ENCODE measurements at places on chromosomes 6 and 20.

DNA sequence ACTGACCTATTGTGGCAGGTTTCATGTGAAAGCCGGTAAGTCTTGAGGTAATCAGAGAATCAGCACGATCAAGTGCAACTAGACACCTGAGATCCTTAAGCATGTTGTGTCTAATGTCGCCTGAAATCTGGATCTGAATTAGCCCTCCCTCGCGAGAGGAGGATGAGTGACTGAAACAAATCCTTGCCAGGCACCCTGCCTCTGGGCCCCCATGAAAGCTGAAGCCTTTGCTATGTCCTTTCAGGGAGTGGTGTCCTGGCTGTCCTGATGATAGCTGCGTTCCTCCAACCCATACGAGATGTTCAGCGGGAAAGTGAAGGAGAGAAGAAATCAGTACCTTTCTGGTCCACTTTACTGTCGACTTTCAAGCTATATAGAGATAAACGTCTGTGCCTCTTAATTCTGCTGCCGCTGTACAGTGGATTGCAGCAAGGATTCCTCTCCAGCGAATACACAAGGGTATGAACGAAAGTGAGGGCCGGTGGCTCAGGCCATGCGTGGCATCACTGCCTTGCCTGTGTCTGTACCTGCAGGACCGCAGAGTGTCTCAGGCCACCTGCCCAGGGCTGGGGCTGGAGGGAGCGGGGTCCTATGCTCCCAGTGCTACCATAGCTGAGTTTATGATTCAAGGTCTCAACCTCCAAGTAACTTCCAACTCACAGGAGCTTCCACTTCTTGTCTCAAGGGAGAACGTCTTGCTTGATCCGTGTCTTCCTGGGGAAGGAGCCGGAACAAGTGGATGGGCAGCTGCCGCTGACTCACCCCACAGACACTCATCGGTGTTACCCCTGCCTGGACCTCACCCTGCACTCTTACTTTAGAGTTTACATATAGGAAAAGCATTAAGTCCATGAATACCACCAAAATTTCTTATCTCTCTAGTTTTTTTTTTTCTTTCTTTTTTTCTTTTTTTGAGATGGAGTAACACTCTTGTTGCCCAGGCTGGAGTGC, 12.8 kb downstream of the UNC93A start:
- DNase-seq, result no peak

- DNase-seq, result no peak
These were observed 131.6 kb downstream of the DST start for GRCh38 chr6:56510984-56511531.

DNA sequence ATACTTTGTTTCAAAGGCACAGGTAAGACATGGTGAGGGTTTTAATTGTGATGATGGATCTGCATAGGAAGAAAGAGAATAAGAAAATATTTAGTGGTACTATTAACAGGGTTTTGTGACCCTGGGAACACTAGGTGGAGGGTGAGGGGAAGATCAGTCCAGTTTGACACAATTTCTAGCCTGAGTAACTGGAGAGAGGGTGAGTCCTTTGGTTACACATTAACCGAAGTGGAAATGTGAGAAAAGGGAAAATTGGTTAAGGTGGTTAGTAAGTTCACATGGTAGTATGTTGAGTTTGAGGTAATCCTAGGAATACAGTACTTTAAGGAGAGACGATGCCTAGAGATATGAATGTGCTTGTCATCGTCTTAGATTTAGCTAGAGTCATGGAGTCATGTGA, 54.8 kb upstream of the POU3F2 start:
- no peak for DNase-seq

DNA sequence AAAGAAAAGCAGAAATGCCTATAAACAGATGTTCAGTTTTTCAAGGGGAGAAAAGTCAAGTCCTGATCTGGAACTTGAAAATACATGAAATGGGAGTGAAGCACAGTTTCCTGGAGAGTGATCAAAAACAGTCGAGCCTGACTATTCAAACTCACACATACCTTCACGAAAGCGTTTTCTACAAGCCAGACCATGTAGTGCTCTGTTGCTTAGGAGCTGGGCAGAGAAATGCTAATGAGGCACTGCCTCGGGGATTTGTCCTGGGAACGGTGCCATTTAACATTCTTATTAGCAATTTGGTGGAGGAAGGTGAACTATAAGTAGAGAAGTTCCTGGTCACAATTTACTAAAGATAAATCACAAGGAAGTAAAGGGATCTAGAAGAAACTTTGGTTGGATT, 5.9 kb downstream of the NHSL1 start:
- no peak for DNase-seq

DNA sequence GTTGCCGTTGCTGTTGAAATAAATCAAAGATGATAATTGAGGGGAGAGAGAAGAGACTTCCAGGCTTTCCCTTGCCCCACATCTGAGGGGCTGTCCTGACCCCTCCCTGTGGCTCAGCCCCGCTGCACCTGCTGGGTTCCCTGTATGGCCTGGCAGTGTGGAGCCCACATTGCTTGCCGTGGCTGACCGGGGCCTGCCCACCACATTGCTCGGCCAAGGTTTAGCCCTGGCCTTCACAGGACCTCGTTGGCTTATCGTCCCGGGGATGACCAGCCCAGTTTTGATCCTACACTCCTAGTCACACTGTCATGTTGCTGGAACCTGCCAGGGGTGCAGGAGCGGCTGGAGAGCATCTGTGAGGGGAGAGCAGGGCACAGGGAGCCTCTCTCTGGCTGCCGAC, 102.4 kb downstream of the CDH4 start:
- no peak for DNase-seq

DNA sequence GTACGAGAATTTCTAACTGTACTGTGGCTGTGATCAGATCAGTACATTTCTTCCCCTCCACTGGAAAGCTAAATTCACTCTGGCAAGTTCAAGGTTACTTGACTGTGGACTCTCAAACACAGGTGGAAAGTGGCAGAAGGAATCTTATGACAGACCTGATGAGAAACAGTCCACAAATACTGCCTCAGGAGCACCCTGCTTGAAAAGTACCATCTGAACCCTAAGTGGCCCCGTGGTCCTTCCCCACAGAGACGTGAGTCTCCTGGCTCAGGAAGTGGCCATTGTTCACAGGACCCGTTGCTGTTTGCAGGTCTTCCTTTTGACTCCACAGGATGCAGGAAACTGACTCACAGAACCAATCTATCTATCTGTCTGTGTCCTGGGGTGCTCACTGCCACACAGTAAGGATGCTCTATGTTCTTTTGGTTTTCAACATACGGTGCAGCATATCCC, 47.5 kb upstream of the NHSL1 start:
- peak; percentile 59 for DNase-seq

DNA sequence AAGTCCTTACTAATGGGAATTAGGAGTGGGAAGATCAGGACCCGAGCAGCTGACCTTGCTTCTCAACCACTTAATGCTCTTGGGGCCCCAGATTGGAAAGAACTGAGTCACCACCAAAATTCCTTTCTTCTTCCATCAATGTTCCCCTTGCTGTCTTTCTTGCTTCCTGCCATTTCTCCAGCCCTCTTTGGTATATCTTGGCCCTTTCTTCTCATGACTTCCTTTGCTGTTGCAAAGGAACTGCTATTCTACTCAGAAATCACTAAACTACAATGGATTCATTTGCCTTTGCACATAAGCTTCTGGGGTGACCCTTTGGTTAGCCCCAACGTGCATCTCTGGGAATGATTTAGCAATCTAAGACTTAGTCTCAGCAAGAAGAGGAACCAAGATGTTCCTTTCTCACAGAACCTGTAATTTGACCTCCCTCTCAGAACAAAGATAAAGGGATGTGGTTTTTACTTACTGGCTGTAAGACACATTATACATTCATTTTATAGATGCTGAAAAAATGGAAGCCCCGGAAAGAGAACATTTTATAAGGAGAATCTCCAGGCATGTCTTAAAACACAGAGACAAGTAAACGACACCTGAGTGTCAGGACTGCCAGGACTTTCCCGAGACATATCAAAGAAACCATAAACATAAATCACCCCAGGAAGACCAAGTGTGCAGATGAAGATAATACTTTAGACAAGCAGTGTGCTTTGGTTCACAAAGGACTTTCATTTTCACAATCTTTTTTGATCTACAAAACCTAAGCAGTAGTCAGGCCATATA, 99.0 kb upstream of the TNFAIP3 start:
- DNase-seq, result peak; percentile 88

DNA sequence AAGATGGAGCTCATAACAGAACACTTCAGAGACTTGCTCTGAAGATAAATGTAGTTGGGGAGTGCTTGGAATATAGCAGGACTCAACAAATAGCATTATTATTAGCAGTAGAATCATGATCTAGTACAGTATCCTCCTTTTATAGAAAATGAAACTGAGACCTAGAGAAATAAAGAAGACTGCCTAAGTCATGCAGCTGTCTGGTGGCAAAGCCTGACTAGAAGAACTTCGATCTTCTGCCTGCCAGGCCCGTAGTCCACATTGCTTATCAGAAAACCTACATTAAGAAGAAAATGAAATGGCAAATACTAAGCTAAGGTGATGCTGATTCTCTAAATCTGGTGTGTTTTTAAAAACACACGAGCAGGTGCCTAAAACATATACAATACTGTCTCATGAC, 46.4 kb upstream of the DST start:
- no peak for DNase-seq

DNA sequence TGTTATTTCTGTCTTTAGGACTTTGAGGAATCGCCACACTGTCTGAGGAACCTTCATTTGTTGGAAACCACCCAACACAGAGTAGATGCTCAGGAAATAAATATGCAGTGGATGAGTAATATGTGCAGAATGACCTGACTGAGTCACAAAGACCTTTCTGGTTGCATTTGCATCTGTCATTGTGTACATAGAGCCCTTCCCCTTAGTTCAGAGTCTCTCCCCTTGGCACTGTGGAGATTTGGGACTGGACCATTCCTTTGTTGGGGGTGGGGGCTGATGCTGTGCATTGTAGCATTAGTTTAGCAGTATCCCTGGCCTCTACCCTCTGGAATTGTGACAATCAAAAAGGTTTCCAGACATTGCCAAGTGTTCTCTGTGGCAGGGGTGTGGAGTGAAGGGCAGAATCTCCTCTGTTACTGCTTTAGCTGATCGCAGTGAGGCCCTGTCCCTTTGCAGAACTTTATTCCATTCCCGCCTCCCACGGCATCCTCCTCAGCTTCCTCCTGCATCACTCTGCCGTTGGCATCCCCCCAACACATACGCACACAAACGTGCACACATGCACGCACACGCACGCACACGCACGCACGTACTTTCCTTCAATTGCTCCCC, 64.5 kb downstream of the EYA2 start:
- DNase-seq, result no peak

GRCh38 chr20:45779011-45779915, 12.4 kb downstream of the WFDC3 start:
- no peak for DNase-seq

- DNase-seq, result peak; percentile 34
These were observed 112.5 kb downstream of the EDN3 start for GRCh38 chr20:59412875-59413284.

DNA sequence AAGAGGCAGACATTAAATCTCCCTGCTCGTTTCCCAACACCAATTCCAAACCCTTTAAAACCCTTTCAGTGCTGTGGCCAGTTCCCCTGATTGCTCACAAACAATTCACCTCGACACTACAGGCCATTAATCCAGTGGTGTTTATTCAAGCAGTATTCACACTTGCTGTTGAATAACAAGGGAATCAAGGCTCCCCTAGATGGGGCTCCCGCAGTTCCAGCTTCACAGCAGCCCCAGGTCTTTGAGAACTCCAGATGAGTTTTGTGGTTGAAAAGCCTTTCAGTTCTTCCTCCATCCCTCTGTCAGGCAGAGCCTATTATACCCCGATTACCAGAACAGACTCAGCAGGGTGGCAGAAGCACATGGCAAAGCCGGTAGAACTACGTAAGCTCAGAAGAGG, 36.2 kb downstream of the JAG1 start:
- peak; percentile 31 for DNase-seq

DNA sequence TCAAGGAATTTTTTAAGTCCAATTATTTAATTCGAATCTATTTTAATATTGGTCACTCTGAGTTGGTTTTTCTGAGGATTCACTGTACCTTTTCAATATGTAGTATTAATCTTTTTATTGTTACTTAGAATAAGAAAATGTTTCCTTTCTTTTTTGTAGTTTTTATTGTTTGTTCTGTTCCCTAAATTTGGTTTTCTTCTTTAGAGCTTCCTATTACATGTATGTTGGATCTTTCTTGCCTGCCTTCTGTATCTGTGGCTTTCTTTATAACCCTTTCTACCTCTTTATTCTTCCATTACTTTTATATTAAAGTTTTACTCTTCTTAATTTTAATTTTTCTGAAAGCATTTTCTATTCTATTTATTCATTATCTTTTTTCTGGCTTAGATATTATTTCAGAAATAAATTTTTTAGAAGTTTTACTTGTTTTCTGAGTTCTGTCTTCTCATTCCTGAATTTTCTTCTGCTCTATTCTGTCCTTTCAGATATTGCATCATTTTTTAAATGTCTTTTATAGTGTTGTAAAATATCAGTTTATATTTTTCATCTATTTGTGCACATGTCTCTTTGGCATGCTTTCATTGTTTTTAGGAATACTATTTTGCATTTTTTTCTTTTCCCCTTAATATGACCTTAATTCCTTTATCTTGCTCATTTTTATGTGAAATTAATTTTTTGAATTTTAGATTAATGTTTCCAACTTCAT, 33.6 kb upstream of the UST start:
- DNase-seq, result no peak

GRCh38 chr20:63084563-63084927, 77.8 kb upstream of the BHLHE23 start:
- no peak for DNase-seq

DNA sequence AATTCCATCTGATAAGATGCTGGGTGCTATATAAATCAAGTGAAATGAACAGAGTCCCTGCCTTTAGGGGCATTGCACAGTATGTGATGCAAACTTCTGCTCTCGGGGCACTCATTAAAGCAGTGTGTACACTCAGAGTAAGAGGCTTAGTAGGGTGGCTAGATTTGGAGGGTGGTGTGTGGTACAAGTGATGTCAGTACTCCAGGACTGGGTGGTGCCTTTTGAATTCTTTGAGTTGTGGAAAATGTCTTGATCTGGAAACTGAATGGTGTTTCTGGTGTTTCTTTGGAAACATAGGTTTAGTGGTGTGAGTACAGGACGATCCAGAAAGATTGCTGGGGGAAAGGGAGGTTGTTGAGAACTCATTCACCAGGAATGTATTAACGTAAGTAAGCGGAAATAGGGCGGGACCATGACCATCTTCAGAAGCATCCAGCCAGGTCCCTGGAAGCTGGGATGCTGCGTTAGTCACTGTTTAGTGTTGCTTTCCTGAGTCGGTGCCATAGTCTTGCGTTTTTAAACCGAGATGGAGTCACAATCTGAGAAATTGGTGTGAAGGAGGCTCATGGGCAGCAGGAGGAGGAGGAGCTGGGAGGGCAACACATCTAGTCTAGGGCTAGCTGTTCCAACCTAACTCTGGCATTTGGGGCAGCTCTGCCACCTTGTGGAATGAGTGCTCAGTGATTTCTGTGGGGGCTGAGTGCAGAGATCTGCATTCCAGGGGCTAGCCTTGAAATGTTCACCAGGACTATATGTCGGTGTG, 70.3 kb downstream of the SCAND1 start:
- DNase-seq, result peak; percentile 72

GRCh38 chr6:106223300-106223930, 102.1 kb downstream of the ATG5 start:
- peak; percentile 76 for DNase-seq
